Esophagus mucosa (tissue), 1 donor: ENCODE measurements at places on chromosomes 4 and X.
A peak's percentile ranks its signal among the peaks of the same experiment; 100 is the strongest.

DNA sequence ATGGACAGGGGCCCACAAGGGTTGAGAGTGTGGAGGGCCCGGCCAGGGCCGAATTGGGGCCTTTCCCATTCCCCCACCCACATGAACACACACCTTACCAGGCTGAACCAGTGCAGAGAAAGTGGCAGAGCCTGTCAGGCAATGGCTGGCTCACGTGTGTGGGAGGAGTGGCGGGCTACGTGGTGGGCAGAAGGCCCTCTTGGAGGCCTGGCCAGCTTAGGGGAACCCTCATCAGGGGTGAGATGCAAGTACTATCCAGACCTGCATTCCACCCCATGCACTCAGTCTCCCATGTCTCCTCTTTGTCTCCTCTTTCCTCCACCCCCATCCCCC, 965 bp downstream of the TCEAL4 start:
- ATAC-seq, result peak; percentile 63

GRCh38 chr4:175378372-175378771, 433.7 kb downstream of the GPM6A start:
- ATAC-seq, result no peak

DNA sequence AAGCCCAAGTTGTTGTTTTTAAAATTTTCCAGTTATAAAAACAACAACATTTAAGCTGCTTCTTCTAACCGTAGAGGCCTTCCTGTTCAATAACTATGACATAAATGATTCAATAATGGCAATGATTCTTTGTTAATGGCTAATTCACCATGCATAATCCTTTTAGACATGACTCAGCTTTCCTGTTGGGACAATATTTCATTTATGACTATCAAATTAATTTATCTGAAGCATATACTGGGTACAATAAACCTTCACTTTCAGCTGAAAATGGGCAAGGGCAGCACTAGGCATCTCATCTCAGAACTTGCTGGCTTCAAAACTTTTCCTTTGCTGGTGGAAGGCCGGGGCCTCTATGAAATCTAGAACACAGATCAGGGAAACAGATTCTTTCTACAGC, 38.9 kb downstream of the TBC1D9 start:
- ATAC-seq, result no peak

- ATAC-seq, result no peak
Measured at GRCh38 chr4:150828159-150828558, 186.9 kb downstream of the LRBA start.

DNA sequence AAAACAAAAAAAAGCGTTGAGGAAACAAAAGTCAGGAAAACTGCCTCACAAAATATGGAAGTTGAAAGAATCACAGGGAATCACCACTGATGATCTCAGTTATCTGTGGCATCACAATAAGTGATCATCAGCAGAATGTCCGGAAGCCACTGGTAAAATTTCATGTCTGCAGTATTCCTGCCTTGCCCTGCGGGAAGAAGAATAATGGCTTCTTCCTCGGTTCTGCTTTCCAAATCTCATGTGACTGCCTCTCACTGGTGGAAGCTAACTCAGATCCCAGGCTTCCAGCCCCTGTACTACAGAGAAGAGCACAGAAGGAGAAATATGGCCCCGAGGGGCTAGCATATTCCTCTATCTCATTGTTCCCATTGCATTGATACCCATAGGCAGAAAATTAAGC, 12.7 kb upstream of the ZNF330 start:
- no peak for ATAC-seq

GRCh38 chrX:23503835-23504539, 163.3 kb upstream of the PRDX4 start:
- ATAC-seq, result peak; percentile 89

GRCh38 chr4:57314636-57315035, 204.5 kb upstream of the IGFBP7 start:
- no peak for ATAC-seq

- no peak for ATAC-seq
Measured at GRCh38 chr4:1001561-1002130, 8.4 kb upstream of the SLC26A1 start.

DNA sequence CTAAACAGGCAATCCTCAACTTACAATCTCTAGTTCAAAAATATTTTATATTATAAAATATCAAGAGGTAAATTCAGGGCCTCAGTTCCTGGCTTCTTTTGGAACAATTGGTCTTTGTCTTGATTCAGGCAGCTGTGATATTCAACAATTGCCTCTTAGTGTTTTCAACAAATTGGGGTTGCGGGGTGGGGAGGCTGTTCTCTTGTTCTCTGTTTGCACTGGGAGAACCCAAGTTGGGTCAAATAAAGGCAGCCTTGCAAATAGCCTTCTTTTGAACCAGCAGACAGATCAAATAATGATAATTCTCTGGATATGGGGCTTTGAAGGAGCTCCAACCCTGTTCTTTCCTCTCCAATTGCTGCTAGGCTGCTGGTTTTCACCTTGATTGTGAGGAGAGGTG, 142.5 kb downstream of the COL4A5 start:
- no peak for ATAC-seq

GRCh38 chr4:1464581-1465171, 58.4 kb upstream of the NKX1-1 start:
- no peak for ATAC-seq

- no peak for ATAC-seq
Measured at GRCh38 chr4:76523593-76523992, 88.6 kb downstream of the SHROOM3 start.

GRCh38 chrX:123803331-123803983, 56.4 kb upstream of the XIAP start:
- ATAC-seq, result peak; percentile 92

DNA sequence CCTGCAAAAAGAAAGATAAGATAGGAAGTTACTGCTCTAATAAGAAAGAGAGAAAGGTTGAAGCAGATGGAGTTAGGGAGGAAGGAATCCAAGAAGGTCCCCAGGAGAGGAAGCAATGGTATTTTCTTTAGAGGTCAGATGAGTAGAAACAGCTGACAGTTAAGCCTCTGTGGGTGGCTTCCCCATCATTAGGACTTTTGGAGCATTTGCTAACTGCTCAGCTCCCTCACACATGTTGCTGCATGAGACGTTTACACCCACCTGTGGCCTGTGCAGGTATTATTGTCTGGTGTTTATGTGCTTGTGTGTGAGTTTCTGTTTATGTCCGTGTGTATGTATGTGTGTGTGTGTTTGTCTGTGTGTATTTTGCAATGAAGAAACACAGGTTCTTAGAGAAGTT, 346.8 kb downstream of the RAB28 start:
- ATAC-seq, result no peak

GRCh38 chrX:48700951-48701653, 4.6 kb downstream of the SUV39H1 start:
- ATAC-seq, result no peak

DNA sequence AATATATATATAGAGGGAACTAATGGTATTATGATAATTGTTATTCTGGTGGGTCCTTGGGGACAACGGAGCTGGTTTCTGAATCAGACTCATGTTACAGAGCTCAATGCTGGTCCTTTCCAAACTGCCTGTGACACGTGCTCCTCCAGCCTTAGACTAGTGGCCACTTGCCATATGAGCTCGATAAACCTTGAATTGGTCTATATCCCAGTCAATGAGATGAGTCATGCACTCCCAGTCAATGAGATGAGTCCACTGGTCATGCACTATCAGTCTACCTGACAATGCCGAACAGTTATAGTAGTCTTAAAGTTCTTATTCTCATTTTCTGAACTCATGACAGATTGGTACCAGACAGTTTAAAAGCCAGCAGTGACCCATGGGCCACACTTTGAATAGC, 325.2 kb downstream of the LDB2 start:
- ATAC-seq, result no peak

GRCh38 chr4:2662598-2662997, 93.5 kb downstream of the TNIP2 start:
- peak; percentile 48 for ATAC-seq

GRCh38 chr4:5785806-5786680, 75.0 kb downstream of the EVC start:
- peak; percentile 73 for ATAC-seq

GRCh38 chrX:27966955-27967354, 14.3 kb downstream of the DCAF8L1 start:
- ATAC-seq, result no peak

DNA sequence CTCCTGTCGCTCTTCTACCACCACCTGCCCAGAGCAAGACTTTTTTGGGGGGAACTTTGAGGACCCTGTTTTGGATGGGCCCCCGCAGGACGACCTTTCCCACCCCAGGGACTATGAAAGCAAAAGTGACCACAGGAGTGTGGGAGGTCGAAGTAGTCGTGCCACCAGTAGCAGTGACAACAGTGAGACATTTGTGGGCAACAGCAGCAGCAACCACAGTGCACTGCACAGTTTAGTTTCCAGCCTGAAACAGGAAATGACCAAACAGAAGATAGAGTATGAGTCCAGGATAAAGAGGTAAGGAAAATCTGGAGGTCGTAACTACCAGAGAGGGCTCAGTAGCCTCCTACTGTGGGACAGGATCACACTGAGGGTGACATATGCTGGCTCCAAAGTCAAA, 364.5 kb downstream of the MAPK10 start:
- ATAC-seq, result no peak

DNA sequence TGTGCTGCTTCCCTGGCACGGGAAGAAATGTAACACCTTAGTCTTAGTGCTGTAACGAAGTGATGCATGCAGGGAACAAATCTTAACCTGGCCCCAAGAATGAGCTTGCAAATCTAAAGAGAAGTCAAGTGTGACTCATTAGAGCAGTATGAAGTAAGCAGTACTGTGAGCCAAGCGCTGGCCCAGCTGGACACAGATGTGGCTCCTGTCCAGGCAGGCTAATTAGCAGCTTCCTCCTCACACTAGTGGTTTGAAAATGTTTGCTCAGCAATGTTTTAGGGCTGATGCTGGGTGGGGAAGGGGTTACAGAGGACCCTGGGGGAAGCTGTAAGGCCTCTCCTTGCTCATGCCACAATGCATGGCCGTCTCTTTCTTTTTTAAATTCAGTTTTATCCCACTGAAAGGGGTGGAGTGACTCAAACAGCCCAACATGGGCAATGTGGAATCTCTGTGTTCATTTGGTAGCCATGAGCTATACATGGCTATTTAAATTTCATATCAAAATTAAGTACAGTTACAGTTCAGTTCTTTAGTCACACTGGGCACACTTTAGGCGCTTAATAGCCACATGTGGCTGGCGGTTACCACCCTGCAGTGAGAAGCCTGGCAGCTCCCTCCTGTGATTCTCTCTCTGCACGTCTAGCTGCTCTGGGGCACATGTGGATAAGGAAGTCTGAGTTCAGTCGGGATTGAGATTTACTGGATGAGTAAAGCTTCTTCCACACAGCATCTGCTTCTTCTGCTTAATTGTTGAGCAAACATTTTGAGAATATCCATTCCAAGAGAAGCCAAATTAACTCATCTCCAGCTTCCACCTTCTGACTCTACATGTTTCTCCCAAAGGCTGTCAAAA, 48.8 kb downstream of the MAP7D2 start:
- ATAC-seq, result peak; percentile 96

GRCh38 chrX:80430826-80431504, 10.7 kb downstream of the TENT5D start:
- ATAC-seq, result no peak

GRCh38 chrX:115553171-115553570, 7.8 kb upstream of the PLS3 start:
- ATAC-seq, result no peak

GRCh38 chr4:89759426-89759825, 77.5 kb downstream of the SNCA start:
- ATAC-seq, result no peak

GRCh38 chr4:78653655-78654054, 102.1 kb downstream of the ANXA3 start:
- ATAC-seq, result no peak

- no peak for ATAC-seq
Measured at GRCh38 chr4:74930162-74930561, 2.8 kb upstream of the PARM1 start.

- no peak for ATAC-seq
Measured at GRCh38 chrX:136819031-136819703, 38.4 kb upstream of the ARHGEF6 start.

- ATAC-seq, result no peak
Measured at GRCh38 chrX:107936434-107936730, 45.8 kb downstream of the TEX13B start.

- ATAC-seq, result no peak
Measured at GRCh38 chrX:28850955-28851354, 263.7 kb downstream of the IL1RAPL1 start.

DNA sequence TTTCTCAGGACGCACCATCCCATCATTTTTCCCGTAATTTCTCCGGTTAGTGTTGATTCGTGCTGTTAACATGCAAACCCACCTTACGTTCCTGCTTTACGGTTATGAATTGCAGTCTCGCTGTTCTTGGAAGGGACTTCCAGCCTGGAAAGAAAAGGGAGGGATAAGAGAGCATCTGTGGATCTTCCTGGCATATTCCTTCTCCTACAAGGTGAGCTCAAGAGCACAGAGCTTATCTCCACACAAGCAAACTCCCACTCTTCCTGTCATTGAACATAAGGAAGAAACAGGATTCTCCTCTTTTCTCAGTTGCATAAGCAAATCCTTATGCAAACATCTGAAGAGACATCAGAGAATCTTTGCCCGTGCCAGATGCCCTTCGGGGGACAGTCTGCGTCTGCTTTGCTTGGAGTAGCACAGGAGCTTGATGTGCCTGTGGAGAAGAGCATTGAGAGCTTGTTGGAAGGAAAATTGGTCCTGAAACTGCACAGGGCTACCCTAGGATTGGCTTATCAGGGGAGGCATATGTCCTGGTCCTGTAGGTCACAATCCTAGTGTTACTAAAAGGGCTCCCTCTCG, 127.0 kb downstream of the ASMT start:
- ATAC-seq, result no peak

GRCh38 chr4:155559915-155560314, 106.7 kb upstream of the GUCY1A1 start:
- ATAC-seq, result no peak

GRCh38 chrX:111823128-111823527, 52.9 kb upstream of the TRPC5OS start:
- ATAC-seq, result no peak

DNA sequence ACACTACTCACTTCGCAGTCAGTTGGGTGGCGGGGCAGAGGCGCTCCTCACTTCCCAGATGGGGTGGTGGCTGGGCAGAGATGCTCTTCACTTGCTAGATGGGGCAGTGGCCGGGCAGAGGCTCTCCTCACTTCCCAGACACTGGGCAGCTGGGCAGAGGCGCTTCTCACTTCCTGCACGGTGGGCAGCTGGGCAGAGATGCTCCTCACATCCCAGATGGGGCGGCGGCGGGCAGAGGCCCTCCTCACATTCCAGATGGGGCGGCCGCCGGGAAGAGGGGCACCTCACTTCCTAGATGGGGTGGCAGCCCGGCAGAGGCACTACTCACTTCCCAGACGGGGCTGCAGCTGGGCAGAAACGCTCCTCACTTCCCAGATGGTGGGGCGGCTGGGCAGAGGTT, 199.8 kb downstream of the RTL9 start:
- ATAC-seq, result no peak

GRCh38 chrX:20347481-20347880, 80.8 kb upstream of the RPS6KA3 start:
- ATAC-seq, result no peak

- no peak for ATAC-seq
Measured at GRCh38 chrX:6849716-6850414, 297.6 kb upstream of the STS start.
